ENCODE measurements at places on chromosomes 11 and 22.

DNA sequence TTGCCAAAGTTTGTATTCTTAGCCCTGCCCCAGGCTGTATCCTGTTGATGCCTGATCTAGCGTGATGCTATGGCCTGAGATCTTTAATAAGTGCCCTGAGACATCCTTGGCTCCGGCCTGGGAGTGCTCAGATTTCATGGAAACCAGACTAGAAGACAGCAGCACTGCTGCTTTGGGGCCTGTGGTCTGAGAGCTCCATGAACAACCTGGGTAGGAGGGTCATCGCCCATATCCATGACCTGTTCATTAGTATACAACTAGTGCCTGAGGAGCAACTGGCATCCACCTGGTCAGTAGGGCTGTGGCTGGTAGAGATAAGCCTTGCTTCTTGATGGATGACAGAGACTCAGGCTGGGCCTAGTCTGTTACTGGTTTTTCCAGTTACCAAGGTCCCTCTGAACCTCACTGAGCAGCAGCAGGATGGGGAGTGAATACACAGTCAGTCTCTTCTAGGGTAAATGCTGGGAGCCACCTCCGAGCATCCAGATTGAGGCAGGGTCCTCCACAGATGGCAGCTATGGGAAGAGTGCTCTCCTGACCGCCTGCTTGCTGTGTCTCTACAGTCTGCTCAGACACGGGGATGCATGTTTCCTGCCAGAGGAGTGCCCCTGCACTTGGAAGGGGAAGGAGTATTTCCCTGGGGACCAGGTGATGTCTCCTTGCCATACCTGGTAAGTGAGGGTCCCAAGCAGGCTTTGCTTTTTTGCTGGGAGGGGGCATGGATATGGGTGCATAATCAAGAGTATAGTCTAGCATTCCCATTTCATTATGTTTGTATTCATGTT is 39.0 kb downstream of the OTOG start:
- DNase-seq, result no peak

DNA sequence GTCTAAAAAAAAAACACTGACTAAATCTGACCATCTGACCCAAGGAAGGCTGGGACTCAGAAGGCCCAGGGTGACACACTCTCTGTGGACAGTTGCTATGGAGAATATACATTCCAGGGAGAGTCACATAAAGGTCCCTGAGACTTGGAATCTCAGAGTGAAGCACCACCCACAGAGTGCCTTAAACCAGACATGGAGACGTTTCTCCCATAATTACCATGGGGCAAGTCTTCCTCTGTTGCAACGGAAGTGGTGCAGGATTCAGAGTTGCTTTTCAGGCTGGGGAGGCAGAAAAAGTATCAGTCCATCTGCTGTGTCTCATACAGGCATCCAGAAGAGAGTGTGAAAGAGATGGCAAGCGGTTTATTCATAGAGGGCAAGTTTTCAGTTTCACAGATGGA is 58.7 kb upstream of the SLN start:
- DNase-seq, result no peak

DNA sequence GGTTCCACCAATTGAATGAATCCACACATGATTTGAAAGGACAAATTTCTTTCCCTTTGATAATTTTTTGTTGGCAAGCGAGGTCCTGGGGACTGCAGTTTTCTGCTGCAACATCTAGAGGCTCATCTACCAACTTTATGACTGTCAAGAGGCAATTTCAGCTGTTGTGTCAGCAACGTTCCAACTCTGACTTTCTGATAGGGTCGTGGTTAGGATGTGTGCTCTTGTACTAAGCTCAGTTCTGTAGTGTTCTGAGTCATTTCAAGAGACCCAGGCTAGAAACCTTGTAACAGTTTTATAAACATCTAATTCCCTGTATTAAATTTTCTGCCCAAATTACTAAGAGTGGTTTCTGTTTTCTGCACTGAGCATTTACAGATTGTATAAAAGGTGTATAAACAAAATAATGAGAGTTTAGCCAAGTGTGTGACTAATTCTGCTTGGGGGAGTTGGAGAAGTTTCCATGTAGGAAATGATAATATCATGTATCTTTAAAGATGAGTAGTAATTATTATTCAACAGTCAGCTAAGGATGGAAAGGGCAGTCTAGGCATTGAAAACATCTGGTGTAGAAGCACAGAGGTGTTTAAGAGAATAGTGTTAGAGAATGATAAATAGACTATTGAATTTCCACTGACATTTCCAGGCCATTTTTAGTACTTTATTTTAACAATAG is 72.2 kb downstream of the RBMXL2 start:
- DNase-seq, result no peak

- no peak for DNase-seq
Measured at GRCh38 chr11:16935518-16936302, 78.5 kb downstream of the PLEKHA7 start.

DNA sequence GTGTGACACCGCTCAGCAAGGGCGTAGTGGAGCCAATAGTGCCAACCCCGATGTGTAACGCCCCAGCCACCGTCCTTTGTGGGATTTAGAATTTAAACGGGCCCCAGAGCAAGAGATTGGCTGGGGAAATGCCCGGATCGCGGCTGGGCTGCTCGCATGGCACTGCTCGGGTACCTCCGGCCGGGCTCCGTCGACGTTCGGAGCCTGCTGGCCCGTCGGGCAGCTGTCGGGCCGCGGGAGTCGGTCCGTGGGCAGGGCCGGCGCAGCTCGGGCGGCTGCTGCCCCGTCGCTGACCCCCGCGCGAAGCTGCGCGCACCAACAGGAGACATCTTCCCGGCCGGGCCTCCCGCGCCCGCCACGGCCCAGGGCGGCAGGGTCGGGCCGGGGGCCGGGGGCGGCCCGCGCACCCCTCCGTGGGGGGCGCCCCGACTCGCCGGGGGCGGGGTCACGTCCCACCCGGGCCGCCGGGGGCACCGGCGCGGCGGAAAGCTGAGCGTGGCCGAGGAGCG is 1.3 kb upstream of the KDM2A start:
- DNase-seq, result peak; percentile 18

GRCh38 chr11:826836-827145 is 928 bp upstream of the CRACR2B start:
- DNase-seq, result no peak

DNA sequence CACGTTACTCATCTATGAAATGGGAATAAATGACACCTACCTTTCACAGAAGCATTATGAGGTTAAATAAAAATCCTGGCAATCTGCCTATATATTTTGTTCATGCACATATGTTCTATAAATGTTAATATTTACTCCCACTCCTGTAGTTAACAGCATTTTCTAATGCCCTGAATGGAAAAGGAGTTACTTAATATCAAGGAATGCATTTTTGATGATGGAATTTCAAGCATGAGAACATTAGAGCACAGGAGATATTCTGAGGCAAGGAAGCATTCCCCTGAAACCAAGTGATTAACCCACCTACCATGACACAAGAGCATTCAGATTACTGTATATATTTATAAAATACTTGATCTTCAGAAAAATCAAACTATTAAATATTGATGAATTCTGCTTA is 102.1 kb downstream of the ARHGAP32 start:
- DNase-seq, result no peak

- no peak for DNase-seq
Measured at GRCh38 chr22:49760280-49760629, 67.4 kb downstream of the BRD1 start.

DNA sequence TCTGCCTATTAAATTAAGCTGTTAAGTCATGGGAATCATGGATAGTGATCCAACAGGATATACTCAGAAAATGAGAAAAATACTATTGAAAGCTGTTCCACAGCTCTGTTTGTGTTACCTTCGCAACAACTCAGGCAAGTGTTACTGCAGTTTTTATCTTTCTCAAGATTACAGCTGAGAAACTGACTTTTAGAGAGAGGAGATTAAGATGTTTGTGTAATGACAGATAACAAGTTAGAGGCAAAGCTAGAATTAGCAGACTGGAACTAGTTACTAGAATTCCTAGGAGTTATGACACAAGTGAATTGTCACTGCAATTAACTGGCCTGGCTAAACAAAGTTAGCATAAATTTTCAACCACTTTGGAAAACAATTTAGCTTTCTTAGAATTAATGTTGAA is 1.6 kb downstream of the SLN start:
- DNase-seq, result no peak

DNA sequence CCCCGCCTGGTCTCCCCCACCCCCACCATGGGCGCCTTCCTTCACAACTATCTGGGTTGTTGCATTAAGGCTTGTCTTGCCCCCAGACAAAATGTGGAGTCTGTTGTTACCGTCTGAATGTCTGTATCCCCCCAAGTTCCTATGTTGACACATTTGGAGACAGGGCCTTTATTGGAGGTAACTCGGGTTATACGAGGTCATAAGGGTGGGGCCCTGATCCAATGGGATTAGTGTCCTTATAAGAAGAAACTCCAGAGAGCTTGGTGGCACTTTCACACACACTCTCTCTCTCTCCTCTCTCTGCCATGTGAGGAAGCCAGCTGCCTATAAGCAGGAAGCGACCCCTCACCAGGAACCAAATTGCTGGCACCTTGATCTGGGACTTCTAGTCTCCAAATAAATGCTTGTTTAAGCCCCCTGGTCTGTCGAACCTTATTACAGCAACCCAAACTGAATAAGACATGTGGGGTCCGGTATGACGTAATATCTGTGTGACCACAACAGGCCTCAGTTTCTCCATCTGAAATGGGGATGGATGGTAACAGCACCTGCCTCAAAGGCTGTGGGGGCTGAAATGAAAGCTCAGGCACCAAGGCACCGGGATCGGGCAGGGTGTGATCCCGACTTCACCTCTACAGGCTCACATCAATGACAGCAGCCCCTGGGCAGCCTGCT is 222.3 kb downstream of the CTTN start:
- DNase-seq, result no peak

DNA sequence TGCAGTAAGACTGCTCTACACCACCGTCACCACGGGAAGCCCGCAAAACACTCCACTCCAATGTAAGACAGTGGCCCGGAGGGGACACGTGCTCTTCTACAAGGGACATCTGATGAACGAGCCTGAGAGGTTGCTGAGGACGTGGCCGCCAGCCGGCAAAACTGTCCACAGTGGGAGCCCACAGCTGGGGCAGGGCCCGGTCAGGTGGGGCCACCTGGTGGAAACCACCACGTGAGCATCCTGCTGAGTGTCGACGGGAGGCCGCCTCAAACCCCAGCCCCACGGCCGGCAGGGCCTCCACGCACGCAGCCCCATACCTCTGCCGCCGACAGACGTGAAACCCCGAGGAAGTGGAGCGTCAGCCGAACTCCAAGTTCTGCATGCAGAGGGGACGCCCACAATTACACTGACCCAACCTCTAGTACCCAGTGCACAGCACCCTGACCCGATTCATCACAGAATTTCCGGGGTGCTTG is 42.6 kb downstream of the BRD1 start:
- DNase-seq, result no peak

DNA sequence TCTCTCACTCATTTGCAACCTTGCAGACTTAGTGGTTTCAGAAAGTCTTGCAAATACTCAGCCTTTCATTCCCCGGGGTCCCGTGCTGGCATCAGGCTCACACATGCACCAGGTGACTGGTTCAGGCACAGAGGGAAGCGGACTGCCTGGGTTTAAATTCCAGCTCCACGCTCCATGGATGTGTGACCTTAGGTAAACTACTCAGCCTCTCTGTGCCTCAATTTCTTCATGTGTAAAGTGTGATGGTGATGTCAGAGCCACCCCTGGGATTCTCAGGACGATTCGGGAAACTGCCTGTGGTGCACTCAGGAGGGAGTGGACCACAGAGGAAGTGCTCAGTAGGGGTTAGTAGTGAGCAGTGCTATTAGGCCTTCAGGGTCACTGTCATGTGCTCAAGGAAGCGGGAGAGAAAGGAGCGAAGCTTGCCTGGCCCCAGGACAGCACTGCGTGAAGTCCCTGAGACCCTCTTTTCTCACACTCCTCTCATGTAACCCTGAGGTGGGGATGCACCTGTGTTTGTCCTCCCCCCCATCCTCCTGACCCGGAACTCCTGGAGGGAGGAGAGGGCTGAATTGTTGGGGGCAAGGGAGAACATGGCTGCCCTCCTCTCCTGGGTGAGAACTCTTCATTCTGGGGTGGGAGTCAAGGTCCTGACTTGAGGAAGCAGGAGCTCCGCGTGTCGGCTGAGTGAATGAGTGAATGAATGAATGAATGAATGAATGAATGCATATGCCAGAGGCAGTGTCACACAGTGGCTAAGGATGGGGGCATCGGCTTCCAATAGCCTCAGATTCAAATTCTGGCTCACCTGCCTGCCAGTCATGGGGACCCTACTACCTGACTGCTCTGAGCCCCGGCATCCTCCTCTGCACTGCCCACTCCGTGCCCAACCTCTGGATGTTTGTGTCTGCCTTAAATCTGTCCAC is 14.4 kb upstream of the UPK3A start:
- DNase-seq, result no peak

DNA sequence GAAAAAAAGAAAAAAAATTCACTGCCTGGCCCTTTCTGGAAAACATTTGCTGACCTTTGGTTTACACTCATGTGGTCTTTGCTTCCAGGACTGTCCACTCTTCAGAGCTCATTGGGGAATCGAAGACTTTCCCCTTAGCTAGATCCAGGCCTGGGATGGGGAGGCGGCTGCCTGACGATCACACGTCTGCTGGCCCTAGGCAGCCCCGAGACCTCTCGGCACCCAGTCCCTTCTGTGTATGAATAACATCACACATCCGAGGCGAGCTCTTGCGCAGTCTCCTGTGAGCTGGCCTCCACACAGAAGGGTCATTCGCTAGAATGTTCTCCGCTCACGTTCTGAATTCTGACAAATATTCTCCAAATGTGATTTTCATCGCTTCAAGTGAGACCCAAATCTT is 25.7 kb upstream of the GAL start:
- DNase-seq, result no peak

GRCh38 chr11:109619498-109619897 is 197.5 kb downstream of the C11orf87 start:
- DNase-seq, result no peak

GRCh38 chr11:132456751-132457328 is 1075.5 kb downstream of the OPCML start:
- DNase-seq, result no peak

- DNase-seq, result no peak
Measured at GRCh38 chr22:38724176-38724575, 18.4 kb downstream of the GTPBP1 start.

DNA sequence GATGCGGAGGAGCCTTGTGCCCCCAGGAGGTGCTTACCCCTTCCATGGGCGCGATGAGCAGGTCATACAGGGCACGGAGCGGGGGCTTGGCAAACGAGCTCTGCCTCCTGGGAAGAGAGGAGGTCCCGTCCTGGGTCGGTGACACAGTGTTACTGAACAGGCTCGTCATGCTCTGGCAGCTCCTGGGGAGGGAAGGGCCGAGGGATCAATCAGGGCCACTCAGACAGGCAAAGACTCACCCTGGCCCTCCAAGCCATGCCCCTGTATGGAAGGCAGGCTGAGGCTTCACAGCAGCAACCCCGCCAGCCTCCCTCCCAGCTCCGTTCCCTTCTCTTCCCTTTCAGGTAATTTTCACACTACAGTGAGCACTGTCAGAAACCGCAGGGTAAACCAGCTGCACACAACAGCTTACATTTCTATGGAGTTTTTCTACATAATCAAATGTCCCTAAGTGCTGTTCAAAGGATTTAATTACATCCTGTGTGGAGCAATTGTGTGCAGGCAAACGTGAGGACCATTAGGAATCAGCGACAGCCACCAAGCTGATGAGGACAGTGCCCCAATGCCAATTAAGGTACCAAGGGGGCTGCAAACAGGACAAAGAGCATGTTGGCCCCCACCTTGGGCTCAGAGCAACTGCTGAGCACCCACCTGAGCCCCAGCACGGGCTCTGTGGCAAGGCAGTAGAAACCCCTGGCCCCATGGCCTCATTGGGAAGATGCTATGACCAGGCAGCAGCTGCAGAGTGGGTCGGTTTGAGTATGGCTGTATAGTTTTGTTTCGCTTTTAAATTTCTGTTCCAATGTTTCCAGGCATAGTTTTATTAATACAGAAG is 95.4 kb upstream of the PITPNB start:
- no peak for DNase-seq

Data from T-helper 22 cell (primary cell).